ENCODE measurements at places on chromosomes 3 and 15.
A peak's percentile ranks its signal among the peaks of the same experiment; 100 is the strongest.

GRCh38 chr15:98648654-98649471, 524 bp downstream of the IGF1R start:
- DNase-seq = no peak

GRCh38 chr3:197029511-197030167, at the start of gene MELTF:
MELTF (minus strand) TSS chr3:197029817; CDS start chr3:197029702, 115 bp downstream.
- DNase-seq = no peak

GRCh38 chr3:137761563-137762503, 2.3 kb upstream of the SOX14 start:
- no peak for DNase-seq

DNA sequence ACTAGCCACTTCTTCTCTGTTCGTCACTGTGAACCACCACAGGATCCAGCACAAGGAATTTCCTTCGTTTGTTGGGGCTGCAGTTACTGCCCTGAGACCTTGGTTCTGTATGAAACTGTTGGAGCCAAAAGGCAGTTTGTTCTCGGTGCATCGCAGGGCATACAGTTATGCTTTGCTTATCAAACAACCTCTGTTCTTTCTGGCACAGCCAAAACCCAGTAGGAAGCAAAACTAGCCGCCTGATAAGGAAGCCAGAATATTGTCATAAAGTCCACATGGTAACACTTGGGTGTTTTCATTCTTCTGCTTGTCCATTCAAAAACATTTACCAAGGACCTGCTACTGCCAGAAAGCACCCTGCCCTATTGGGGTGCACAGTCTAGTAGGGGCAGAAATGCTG, 116.1 kb downstream of the RAB11A start:
- no peak for DNase-seq

DNA sequence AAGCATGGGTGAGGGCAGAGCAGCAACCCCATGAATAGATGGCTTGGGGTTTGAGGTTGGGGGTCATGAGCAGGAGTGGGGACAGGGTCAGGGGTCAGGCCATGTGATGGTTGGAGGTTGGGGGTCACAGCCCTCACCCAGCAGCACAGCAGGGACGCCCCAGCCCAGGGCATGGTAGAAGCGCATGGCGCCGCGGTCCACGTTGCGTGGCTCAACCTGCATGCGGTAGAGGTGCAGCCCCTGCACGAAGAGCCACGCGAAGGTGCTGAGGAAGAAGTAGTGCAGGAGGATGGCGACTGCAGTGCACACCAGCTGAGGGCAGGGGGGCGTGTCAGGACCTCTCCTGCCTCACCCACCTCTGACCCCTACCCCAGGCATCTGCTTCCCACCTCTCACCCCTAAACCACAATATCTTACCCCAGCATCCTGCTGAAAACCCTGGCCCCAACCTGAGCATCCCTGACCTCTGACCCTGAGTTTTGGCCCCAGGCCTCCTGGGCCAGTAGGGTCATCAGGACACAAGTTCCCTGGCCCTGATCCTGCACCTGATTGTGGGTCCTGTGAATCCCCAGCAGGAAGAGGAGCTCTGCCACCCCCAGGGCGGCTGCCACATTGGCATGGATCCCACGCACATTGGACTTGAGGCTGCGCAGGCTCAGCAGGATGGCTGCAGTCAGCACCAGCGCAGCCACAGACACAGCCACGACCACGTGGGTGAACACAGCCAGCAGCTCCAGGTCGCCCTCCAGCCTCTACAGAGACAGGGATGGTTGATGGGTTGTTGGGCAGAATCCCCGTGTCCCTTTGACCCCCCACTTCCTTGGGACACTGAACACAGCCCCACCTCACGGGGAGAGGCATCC, 9.9 kb upstream of the SLC26A6 start:
- no peak for DNase-seq

DNA sequence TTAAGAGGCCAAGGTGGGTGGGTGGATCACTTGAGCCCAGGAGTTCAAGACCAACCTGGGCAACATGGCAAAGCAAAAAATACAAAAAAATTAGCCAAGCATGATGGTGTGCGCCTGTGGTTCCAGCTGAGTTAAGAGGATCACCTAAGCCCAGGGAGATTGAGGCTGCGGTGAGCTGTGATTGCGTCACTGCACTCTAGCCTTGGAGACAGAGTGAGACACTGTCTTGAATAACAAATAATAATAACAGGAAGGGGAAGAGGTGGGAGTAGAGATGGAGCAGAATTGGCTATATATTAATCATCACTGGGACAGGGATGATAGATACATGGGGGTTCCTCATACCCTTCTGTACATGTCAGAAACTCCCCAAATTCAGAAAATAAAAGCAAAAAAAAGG, 23.8 kb upstream of the NMB start:
- DNase-seq = no peak

- no peak for DNase-seq
These were observed 5.9 kb upstream of the GPR87 start for GRCh38 chr3:151322511-151322910.

- DNase-seq = no peak
These were observed 316.8 kb downstream of the POLQ start for GRCh38 chr3:121228971-121229370.

GRCh38 chr3:184320104-184320445, 5.7 kb downstream of the EIF4G1 start:
- peak; percentile 98 for DNase-seq

DNA sequence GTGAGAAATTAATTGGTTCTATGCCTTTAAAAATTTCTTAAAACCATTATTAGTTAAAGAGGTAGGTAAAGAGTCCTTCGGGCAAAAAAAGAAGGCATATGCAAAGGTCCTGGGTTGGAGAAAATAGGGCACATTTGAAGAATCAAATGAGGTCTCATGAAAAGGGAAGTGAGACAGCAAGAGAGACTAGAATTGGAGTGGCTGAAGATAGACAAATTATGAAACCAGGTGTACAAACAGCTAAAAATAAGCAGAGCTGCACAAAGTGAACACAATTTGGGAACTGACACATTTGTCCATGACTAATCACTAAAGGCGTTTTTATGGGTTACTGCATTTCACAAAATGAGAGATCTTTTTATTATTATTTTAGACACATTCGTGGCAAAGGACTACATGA, 581.2 kb downstream of the PYDC2 start:
- no peak for DNase-seq

DNA sequence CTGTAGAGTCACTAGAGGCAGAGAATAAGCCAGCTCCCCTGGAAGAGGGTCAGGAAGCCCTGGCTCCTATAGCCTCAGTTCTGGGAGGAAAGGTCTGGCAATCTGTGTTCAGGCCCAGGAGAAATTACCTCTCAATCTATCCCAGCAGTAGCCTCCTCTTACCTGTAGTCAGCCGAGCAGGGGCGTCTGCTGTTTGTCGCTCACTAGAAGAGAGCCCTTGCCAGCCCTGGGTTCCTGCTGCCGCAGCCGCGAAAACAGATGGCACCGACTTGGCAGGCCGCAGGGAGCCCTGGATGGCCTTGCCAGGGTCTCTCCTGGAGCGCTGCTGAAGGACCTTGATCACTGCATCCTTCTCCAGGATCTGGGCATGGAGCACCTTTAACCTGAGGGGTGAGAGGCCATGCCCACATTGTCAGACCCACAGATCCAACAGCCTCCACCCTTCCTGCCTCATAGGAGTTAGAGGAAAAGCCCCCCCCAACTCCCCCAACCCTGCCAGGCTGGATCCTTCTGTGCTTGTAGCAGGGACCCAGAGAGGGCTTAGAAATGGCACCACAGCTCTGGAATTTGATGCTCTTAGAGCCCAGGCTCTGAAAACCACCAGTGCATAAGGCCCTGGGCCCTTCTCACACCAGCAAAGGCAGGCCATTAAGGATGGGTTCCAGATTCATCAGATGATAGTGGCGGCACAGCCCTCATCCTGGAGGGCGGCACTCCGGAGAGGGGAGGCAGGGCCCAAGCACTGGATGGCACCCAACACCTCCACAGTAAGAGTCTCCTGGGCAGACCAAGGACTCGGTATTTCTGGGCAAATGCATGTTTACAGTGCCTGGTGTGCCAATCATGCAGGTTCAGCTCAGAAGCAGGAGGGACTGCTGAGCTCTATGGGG, 14.9 kb downstream of the AMOTL2 start:
- no peak for DNase-seq

Data from ascending aorta (tissue), 2 donors.